ENCODE measurements at places on chromosomes 5 and 9.

DNA sequence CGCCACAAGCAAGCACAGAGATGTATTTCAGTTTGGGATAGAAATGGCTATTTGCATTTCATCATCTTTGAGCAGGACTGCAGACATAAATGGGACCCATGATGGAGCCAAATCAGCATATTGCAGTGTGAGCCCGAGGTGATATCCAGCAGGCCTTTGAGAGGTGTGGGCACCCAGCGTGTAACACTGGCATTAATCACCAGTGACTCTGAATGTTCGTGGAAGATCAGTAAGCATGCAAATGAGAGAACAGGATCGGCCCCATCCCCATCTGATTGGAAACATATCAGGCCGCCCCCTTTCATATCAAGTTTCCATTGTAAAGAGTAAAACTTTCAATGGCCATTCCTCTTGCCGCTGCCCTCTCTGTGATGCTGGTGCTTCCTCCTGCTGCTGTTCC lies 84.0 kb downstream of the GTF3C4 start:
- no peak for DNase-seq

- no peak for DNase-seq
Measured at GRCh38 chr9:105459336-105459735, 11.5 kb downstream of the FSD1L start.

- no peak for DNase-seq
Measured at GRCh38 chr5:129807162-129807814, 59.4 kb downstream of the MINAR2 start.

GRCh38 chr9:69719983-69720382 lies 39.8 kb downstream of the PTAR1 start:
- no peak for DNase-seq

DNA sequence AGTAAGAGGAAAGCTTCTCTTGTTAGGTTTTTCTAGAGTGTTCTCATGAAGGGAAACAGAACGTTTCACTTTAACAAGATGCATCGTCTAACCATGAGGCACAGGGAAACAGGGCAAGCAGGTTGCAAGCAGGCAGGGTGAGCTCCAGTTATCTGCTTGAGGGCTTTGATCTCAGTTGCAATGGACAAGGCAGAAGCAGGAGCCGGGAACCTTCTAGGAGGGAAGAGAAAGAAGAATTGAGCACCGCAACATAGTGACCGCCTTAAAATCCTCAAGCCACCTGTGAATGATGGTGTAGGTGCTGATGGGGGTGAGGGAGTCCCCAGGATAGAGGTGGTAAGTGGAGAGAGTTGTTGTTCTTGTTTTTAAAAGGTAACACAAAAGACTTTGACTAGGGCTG lies 22.9 kb upstream of the ZSWIM6 start:
- no peak for DNase-seq

DNA sequence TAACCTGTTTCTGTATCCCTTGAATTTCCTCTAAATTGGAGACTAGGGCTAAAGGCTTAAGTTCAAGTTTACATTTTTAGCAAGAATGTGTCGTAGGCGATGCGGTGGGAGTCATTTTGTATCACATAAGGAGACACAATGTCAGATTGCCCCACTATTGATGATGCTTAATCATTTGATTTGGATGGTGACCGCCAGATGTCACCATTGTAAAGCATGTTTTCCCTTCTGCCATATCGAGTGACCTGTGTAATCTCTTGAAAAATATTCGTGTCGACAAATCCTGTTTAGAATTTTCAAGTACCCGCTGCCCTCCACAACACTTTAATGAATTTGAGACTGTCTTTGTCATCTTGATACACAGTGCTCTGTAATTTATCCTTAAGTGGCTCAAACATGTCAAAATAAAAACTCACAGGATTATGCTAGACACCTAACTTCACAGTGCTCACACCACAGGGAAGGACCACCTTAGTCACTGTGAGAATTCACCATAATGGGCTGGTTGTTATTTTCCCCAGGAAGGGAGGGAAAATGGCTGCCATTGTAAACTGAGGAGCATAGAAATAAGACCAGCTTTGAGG lies 34.5 kb upstream of the SLC46A2 start:
- DNase-seq, result no peak

GRCh38 chr9:109908459-109909390 lies 128.7 kb downstream of the PALM2AKAP2 start:
- no peak for DNase-seq

DNA sequence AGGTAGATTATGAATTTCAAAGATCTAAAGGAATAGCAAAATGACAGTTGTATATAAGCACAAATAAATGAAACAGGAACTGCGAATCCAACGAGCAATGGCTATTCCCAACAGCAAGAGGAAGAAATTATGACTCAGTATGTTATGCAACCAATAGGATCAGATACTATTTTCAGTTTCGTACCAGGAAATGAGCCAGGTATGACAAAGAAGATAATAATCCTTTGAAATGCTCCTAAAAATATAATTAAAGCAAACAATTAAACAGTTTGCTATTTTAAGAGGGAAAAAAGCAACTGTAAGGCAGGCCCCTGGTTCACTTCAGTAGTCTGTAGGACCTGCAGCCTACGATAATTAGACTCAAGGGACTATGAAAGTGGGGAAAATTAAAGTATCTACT lies 58.9 kb downstream of the AUH start:
- no peak for DNase-seq

DNA sequence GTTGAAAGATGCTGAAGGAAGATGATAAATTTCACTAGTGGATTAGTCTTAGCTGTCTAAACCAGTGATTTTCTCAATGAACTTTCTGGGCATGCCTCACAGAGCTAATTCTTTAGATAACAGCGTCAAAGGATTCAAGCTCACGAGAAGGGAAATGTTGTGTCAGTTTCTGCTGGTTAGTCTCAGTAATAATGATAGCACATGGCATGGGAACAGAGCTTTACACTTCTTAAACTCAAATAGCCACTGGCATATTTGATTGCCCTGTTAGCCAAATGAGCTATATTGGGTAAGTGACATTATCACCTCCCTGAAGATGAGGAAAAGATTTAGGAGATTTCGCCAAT lies 139.3 kb upstream of the NR3C1 start:
- DNase-seq, result no peak

GRCh38 chr9:137390553-137391410 lies 32.2 kb downstream of the EXD3 start:
- no peak for DNase-seq

- no peak for DNase-seq
Measured at GRCh38 chr5:141926434-141926833, 2.8 kb downstream of the DELE1 start.

GRCh38 chr5:91867799-91868198 lies 484.7 kb upstream of the ARRDC3 start:
- no peak for DNase-seq

DNA sequence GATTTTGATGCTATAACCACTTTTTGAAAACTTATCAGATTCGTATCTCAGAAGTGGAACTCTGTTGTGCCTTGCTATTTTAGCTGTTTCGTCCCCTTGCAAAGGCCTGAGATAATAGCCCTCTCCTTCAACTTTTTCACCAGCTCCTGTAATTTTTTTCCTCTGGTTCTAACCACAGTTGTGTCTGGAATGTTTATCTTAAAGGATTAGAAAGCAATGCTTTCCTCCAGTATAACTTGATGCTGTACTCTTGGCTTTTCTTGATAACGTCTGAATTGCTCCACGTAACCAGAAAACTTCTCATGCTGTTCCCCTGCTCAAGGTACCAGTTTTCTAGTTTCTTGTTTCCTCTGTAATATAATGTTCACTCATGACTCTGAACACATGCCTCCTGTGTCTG lies 209.4 kb downstream of the DTWD2 start:
- no peak for DNase-seq

DNA sequence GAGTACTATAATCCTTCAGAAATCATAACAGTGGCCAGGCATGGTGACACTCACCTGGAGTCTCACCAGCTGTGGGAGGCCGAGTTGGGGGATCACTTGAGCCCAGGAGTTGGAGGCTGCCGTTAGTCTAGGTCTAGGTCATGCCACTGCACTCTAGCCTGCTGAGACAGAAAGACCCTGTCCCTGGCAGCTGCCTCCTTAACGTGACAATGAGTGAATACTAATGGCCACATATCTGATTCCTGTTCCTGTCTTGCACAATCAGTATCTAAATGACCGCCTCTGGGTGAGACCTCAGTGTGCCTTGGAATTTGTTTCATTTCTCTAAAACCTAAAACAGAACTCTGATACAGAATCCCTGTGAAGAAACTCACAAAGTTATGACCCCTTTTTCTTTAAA lies 131.0 kb upstream of the DAB2 start:
- DNase-seq, result no peak

GRCh38 chr9:127679506-127679905 lies 27.3 kb upstream of the CFAP157 start:
- DNase-seq, result no peak

DNA sequence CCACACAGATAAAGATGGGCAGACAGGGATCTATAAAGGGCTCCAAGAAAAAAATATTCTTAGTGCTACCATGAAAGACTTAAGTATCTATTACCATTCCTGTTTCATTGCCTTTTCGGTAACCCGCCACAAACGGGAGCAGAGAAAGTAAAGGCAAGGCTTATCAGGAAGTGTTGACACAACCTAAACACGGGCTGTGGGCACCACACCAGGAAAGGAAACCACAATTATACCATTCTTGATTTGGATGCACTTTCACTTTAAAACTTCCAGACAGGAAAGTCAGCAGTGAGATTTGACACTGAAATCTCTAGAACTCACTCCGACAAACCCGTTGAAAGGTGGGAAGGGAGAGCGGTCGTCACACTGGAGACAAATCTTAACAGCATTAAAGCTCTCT lies 6.5 kb downstream of the TLE1 start:
- DNase-seq, result no peak

DNA sequence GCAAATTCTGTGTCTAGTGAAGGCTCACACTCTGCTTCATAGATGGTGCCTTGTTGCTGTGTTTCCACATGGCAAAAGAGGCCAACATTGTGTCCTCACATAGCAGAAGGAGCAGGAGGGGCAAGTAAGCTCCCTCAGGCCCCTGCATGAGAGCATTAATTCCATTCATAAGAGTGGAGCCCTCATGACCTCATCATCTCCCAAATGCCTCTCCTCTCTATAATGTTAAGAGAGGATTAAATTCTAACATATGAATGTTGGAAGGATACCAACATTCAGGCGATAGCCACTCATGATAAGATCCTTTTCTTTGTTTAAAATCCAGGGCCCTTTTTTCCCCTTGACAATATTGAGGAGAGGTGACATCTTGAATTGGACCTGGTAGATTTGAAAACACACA lies 35.2 kb upstream of the PAM start:
- DNase-seq, result no peak

GRCh38 chr9:97848215-97848479 lies 4.9 kb upstream of the FOXE1 start:
- no peak for DNase-seq

DNA sequence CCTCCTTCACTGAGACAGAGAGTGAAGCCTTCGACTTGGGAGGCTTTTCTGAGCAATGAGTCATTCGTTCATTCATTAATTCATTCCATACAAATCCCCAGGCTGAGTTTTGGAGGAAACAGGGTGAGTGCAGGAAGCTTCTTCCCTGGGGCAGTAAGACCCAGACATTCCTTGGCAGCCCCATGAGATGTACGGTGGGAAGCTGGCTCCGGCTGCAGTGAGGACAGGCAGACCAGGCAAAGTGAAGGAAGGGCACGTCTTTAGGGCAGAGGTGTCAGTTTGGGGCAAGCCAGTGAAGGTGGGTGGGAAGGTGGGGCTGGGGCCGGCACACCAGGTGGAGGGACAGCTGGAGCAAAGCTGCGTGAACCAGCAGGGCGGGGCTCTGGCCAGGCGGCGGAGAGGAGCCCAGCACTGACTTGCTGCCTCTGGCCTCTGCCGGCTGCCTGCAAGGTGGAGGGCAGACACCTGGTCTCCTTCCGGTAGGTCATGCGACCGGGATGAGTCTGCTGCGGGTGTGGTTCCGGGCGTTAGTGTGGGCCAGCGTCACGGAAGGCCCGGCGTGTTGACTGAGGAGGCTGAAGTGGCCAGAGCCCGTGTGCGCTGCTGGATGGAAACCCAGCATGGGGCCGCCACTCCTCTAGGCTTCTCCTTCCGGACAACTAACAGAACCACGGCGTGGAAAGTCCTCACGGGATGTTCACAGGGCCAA lies 16.6 kb downstream of the OLFM1 start:
- no peak for DNase-seq

- no peak for DNase-seq
Measured at GRCh38 chr9:9729082-9729481, 883.7 kb downstream of the PTPRD start.

DNA sequence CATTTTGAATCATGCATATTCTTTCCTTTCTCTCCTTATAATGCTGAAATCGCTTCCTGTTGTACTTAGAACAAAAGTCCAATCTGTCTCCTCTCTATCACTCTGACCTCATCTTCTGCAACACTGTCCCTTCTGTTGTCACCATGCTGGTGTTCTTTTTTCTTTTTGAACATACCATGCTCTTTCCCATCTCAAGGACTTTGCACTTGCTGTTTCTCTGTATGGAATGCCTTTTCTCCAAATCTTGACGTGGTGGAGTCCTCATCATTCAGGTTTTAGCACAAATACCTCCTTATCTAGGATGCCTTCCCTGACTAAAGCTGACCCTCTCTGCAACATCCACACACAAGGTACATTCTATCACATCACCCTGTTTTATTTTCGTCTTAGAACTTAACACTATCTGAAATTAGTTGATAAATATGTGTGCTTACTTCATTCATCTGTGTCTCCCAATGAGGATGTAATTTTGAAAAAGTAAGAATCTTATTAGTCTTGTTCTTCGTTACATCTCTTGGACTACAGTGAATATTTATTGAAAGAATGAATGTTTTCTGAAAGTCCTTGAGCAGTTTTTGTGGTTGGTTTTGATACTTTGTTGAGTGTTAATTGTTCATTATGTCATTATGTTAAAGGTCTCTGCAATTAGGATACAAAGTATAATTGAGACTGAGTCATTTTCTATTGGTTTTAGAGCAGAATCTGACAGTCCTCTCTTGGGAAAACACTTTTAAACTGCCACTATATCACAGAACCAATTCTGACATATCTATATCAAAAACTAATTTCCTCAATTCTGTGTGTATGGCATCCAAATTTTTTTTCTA lies 145.3 kb upstream of the RASA1 start:
- no peak for DNase-seq

- no peak for DNase-seq
Measured at GRCh38 chr9:71483436-71483835, 284.9 kb downstream of the CEMIP2 start.

- DNase-seq, result no peak
Measured at GRCh38 chr5:124234022-124234769, 512.2 kb downstream of the ZNF608 start.

DNA sequence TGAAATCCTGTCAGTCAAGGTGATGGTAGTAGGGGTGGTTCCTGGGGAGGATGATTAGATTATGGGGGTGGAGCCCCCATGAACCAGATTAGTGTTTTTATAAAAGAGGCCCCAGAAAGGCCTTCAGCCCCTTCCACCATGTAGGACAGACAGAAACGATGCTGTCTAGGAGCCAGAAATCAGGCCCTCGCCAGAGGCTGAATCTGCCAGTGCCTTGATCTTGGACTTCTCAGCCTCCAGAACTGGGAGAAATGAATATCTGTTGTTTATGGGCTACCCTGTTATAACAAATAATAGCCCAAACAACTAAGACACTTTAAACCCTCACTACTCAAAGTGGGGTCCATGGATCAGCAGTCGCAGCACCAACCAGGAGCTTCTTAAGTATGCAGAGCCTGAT lies 20.2 kb upstream of the FOXB2 start:
- DNase-seq, result no peak

- no peak for DNase-seq
Measured at GRCh38 chr9:8730618-8731017, 931.0 kb upstream of the DMAC1 start.

Data from T-helper 22 cell (primary cell).